Fibroblast of skin of abdomen (primary cell): ENCODE measurements at places on chromosomes 1 and 21.
A peak's percentile ranks its signal among the peaks of the same experiment; 100 is the strongest.

- no peak for DNase-seq
These were observed 7.4 kb upstream of the KLHDC7A start for GRCh38 chr1:18473195-18473815.

GRCh38 chr1:191669629-191670028, 488.6 kb upstream of the RGS18 start:
- peak; percentile 19 for DNase-seq

DNA sequence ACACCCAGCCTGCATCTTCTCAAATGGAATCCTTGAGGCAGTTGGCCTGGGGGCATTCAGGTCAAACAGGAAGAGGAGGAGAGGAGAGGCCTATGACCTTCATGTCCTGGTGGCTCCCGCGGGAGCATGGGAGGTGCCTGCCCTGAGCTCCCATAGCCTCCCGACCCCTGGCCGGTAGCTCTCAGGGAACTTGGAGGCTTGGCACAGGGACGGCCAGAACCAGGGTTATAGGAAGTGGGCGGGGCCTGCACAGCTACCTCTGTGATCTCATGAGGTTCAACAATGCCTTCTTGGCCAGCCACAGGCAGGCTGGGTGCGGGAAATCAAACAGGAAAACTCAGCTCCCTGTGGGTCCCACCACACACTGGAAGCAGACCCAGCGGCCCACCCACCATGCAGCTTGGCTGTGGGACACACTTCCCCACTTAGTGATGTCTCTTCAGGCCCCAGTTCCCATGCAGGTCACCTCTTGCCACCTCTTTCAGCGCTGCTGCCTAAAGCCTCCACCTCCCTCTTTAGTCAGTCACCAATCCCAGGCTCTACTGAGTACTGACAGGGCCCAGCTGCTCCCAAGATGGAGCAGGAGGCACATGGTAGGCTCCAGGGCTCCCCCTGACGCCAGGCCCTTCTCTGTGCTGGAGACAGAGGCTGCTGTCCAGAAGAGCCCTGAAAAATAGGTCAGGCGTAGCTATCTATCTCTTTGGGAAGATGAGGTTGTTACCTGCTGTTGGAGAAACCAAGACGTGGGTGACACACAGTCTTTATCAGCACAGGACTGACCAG, at the start of gene SLFNL1:
Gene SLFNL1 (minus strand): TSS at position 200 of the 783 bp plus-strand sequence. CDS start 1,065 bp downstream, outside the sequence.
- DNase-seq = peak; percentile 31

GRCh38 chr1:76037324-76037723, 37.2 kb upstream of the ST6GALNAC3 start:
- no peak for DNase-seq

- peak; percentile 48 for DNase-seq
These were observed 20.6 kb downstream of the CSF1 start for GRCh38 chr1:109931189-109931731.
